ENCODE measurements at places on chromosomes 12 and 14. TPM values are rescaled to one million over a fixed set of nuclear protein-coding genes. Genes with fewer than 3 reads are reported as not detected.

- no peak for DNase-seq
Observed at GRCh38 chr12:77847680-77848431, 17.2 kb downstream of the NAV3 start.

DNA sequence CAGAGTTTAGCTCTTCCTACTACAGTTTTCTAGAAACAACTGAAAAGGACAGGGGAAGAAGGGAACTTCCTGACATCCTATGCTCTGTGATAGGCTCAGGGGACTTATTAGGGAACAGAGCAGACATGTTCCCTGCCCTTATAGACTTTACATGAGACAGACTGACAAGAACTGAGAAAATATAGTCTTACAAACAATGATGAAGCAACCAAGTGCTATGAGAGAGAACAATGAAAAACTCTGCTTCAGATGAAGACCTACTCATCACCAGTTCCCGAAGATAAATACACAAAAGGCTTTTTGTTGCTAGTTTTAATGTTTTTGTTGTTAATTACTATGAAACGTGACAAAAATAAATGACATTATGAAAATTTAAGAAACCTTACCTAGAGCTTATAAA is 115.3 kb downstream of the SEC23A start:
- DNase-seq, result no peak

GRCh38 chr12:72610342-72610741 is 338.2 kb downstream of the TRHDE start:
- DNase-seq, result no peak

Gene SLC17A8
- not detected for polyA plus RNA-seq

DNA sequence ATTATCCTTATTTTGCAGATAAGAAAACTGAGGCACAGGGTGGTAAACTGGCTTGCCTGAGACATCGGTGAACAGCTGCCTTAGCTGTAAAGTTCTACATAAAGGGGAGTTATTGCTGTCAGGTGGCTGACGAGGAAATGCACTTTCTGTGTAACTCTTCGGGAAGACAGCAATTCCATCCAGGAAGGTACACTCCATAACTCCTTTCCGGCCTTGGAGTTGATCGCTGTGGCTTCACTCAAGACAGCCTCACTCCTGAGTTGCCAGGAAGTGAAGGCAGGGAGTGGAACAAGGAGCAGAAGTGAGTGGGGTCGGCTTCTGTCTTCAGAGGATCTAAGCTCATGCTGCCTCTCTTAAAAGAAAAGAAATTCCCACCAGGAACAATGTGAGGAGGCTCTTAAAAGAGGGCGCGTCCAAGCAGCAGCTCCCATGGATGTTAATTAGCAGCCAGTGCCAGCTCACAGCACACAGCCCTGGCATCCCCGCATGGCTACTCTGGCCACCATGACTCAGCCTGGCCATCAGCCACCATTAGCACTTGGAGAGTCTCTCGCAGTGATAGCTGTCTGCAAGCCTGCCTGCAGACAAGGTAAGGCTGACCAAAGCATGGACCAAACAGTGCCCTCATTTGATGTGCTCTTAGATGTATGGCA is 60.3 kb downstream of the NUAK1 start:
- DNase-seq, result no peak

Gene ALKBH1
- 12.8 TPM for polyA plus RNA-seq

GRCh38 chr12:82635263-82635662 is 51.4 kb upstream of the TMTC2 start:
- DNase-seq, result no peak

Gene IL23A
- polyA plus RNA-seq, result not detected

Gene FOXN4
- 0.05 TPM for polyA plus RNA-seq

DNA sequence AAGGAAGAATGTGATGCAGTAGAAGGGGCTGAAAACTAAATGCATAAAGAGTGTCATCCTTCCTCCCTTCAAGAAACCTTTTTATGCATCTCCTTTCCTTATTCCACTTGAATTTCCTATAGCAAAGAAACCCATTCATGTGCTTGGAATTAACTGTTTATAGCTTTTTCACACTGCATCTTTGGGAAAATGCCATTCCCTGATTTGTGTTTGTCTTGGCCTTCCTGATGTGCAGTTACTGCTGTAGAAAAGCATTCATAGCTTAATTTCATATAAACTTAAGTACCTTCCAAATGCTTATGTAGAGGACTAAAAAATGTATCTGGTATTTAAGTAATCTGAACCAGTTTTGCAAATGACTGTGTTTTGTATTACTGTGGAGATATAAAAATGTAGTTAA is 61.8 kb downstream of the SDR9C7 start:
- no peak for DNase-seq

DNA sequence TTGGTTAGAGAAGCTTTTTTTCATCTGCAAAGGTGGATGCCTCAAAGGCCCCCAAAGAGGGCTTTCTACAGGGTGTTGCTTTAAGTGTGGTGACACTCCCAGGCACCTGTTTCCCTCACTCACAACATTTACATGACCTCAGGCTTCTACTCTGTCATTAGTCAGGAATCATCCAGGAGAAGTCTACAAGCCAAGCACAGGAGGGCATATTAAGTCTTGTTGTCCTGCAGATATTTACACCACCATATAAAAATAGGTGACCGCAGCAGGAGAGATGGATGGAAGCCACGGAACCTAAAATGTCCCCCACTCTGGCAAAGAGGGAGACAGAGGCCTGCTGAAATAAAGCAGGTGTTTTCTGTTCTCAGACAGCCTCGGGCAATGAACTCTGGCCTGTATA is 7.5 kb upstream of the DPF3 start:
- DNase-seq, result no peak

- DNase-seq, result no peak
Observed at GRCh38 chr14:68538639-68539038, 254.2 kb downstream of the ZFP36L1 start.

GRCh38 chr12:38138225-38139221 is 178.1 kb upstream of the ALG10B start:
- DNase-seq, result peak; percentile 51

Gene CHST11
- 4.0 TPM for polyA plus RNA-seq
